ENCODE measurements at places on chromosomes 16 and 17.

- DNase-seq = no peak
Observed at GRCh38 chr16:66028510-66029216, 337.8 kb upstream of the CDH5 start.

DNA sequence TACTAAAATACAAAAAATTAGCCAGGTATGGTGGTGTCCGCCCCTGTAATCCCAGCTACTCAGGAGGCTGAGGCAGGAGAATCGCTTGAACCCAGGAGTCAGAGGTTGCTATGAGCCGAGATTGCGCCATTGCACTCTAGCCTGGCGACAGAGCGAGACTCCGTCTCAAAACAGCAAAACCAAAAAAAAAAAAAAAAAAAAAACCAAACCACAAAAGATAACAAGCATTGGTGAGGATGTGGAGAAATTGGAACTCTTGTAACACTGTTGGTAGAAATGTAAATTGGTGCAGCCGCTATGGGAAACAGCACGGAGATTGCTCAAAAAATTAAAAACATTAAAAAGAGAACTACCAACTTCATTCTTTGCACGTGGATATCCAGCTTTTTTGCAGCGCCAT is 119.4 kb downstream of the OR1D5 start:
- no peak for DNase-seq

- DNase-seq = peak; percentile 92
Observed at GRCh38 chr17:78789663-78790181, 7.6 kb upstream of the CYTH1 start.

- no peak for DNase-seq
Observed at GRCh38 chr17:57370037-57370581, 113.8 kb downstream of the MSI2 start.

DNA sequence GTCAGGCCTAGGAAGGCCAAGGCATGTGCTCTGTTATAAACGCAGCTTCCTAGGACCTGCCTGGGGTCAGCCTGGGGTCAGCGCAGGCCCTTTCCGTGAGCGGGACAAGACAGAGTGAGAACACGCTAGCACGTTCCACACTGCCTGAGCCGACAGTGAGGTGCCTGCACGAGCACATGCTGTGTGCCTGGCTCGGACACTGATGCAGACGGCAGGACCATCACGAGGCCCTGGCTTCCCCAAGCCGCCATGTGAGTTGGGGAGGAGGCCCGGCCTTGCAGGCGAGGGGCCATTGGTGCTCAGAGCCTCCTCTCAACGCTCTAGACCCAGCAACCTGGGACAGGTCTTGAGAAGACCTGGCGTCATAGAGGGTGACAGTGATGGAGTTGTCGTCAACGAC is 9.1 kb downstream of the TMEM204 start:
- no peak for DNase-seq

DNA sequence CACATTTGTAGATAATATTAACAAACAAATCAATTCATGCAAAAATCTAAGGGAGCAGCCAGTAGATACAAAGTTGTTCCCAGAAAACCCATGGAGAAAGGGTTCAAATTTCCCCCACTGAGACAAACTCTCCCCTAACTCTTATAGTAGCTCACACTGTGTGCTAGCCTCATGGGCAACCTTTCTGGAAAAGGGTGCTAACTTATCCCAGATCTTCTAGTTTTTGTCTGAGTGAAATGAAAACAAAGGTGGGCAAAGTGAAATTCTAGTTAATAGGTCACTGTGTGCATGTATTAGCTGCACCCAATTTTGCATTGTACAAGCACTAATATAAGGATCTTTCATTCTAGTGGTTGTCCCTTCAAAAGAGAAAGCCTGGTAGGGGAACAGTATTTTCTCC is 9.9 kb upstream of the USP32 start:
- DNase-seq = no peak

GRCh38 chr17:32631341-32632096 is 144.7 kb downstream of the CDK5R1 start:
- no peak for DNase-seq

DNA sequence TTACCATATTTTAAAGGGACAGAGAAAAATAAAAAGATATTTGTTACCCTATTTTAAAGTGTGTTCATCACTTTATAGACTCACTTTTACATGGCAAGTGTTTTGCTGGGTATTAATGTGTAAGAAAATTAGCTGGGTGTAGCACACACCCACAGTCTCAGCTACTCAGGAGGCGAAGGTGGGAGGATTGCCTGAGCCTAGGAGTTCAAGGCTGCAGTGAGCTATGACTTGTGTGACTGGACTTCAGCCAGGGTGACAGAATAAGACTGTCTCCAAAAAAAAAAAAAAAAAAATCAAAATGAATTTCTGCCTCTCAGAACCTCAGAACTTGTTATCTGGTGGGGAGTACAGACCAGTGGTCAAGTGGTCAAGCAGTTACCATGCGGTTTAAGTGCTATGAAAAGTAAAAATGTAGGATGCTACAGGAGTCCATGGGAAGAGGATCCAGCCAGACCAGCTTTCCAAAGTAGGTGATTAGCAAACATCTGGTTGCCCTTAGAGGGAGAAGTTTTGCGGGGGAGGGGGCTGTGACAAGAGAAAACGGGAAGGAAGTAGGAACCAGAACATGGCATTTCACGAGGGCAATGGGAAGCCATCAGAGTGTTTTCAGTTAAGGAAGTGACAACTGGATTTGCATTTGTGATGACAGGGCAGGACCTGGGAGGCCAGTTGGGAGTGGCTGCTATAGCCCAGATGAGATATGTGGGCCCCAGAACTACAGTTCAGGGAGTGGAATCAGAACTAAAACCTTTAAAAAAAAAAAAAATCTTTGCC is 13.9 kb downstream of the CNEP1R1 start:
- peak; percentile 67 for DNase-seq

DNA sequence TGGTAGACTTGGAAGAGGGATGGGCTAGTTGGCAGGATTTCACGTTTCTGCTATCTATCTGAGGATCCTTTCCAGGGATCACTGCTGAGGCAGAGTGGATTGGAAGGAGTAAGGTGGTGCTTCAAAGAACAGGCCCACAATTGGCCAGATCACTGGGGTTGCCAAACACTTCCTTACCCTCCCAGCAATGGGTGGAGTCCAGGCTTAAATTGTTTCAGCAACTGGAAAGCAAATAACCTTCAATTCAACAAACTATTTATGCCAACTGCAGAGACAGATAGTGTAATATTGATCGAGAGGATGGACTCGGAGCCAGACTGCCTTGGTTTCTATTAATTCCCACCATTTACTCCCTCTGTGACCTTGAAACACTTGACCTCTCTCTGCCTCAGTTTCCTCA is 2.1 kb downstream of the ARRB2 start:
- DNase-seq = no peak

GRCh38 chr16:24571096-24571495 is 31.7 kb downstream of the RBBP6 start:
- DNase-seq = no peak

DNA sequence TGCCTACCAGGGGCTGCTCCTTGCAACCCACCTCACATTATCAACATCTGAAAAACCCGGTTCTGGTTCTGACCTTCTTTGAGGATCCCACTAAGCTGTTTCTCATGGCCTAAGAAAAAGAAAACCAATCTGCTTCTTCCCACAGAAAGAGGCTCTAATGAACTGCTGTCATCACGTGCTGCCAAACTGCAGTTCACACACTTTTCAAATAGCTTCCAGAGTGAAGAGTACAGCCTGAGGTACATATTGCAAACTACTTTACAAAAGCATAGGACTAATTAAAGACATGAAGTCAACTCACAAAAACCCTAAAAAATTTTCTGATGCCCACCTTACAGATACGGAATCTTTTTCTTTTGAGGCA is 36.7 kb downstream of the SMG6 start:
- no peak for DNase-seq

DNA sequence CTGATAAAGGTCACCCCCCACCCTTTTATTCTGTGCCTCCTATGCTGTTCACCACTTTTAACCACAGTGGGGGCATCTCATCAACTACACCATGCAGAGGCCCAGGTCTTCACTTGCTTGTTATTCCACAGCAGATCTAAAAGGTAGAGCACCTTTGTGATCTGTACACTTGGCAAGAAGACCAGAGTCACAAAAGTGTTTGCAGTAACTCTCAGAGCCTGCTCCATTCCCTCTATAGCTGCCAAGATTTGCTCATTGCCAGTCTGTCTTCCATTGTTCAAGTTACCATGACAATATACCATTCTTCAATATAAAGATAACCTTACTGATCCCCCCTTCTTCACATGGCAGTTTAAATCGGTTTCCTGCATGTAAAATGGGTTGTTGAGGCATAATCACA is 180.0 kb downstream of the TOX3 start:
- DNase-seq = no peak

DNA sequence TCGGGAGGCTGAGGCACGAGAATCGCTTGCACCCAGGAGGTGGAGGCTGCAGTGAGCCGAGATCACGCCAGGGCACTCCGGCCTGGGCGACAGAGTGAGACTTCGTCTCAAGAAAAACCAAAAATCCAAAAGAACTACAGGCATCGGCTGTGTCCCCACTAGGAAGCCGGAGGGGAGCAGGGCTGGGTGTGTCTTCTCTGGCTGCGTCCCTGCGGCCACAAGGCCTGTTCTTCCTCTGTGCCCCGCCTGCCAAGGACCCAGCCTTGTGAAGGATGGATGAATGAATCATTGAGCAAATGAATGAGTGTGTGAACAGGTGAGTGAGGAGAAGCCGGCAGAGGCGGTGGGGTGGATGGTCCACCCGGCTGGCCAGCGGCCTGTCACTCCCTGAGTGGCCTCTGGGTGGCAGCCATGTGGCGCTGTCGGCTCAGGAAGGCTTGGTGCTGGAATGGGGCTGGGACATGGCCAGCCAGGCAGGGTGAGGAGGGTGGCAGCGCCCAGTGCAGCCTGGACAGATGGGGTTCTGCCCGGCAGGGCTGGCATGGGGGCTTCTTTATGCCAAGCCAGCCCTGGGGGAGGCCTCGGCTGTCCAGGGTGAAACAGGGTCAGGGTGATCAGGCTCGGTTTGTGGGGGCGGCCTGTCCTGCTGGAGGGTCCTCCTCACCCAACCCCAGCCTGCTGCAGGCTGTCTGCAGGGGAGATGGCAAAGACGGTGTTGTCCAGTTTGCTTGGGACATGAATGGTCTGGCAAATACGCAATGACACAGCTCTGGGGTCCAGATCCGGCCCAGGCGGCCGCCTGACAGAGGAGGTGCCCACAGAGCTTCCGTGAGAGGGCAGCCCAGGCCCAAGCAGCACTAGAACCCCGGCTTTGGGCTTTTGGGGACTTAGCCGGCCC is 21.7 kb downstream of the SLC25A10 start:
- DNase-seq = peak; percentile 92

GRCh38 chr16:62760398-62760797 is 724.2 kb upstream of the CDH8 start:
- no peak for DNase-seq

GRCh38 chr17:64628641-64629040 is 33.5 kb downstream of the SMURF2 start:
- DNase-seq = no peak

DNA sequence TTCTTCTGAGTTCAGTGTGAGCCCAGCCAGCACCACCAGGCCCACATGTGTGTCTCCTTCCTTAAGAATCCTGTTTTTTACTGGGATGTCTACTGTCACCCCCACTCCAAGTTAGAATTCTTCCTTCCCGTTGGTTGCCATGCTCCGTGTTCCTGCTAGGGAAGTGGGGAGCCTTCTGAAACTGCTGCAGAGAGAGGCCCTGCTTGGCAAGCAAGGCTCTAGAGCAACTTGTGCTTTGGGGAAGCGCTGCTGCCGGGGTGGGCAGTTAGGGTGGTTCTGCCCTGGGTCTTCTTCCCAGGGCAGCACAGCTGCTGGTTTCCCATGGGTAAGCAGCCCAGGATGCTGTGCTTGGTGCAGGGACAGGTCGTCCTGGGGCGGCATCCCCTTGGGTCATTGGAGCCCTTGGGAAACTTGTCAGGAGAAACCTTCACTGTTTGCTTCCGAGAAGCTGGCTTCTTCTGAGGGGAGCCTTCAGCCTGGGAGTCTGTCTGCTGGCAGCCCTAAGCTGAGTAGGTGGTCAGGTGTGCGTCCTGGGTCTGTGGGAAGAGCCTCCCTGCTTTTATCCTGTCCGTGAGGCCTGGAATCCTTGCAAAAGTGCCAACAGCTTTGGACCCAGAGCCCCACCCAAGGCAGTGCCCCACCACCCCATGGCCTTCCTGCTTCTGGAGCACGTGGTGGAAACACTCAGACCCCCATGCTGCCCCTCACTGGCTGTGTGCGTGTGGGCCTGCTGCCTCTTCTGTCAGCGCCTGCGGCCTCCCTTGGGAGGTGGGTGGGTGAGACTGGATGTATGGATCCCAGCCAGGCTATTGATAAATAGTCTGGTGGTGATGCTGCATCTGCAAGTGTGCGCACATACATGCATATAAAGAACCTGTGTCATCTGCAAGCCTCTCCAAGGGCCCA is 71.8 kb downstream of the PLD6 start:
- no peak for DNase-seq

DNA sequence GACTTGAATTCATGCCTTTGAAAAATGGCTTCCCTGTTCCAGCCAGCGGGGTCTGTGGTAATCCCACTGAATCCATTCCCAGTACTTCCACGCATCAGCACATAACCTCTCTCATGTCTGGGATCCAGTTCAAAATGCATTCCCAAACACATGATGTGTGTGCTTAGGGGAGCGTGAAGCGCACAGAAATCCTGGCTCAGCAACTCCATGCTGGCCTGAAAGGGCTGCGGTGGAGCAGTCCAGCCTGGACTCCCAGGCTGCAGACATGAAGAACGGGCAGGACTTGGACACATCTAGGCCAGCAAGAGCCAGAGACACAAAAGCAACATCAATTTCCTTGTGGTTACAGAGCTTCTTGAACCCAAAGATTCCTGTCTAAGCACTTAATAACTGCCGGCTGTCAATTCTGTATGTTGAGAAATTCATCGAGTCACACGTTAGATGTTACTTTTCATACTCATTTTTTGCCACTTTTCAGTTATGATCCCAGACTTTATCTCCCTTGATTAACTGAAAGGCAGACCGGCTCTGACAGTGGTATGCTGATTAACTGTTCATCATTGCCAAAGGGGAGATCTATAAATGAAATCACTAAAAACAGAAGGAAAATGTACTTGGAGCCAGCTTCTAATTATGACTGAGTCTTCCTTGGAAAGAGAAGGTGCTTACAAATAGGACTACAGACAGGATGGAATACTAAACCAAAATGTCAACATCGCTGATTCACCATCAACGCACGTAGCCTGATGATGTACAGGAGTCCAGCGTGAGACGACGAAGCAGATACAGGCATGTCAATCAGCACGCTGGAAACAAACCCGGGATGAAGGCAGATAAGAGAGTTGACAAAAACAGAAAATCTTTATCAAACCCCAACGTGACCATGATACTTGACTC is 23.0 kb downstream of the NSMCE1 start:
- no peak for DNase-seq

- no peak for DNase-seq
Observed at GRCh38 chr16:48136547-48137360, 19.0 kb downstream of the ABCC12 start.

Measured in mucosa of descending colon (tissue), 3 donors.